ENCODE measurements at places on chromosomes 1 and 21. TPM values are rescaled to one million over a fixed set of nuclear protein-coding genes. Genes with fewer than 3 reads are reported as not detected.

The TNFSF18 gene
- total RNA-seq, result not detected

The TSPAN2 gene
- 11.2 TPM for total RNA-seq

The OSCP1 gene
- 6.3 TPM for total RNA-seq

The C2CD4D gene
- total RNA-seq, result not detected

The SLC45A3 gene
- 3.7 TPM for total RNA-seq

DNA sequence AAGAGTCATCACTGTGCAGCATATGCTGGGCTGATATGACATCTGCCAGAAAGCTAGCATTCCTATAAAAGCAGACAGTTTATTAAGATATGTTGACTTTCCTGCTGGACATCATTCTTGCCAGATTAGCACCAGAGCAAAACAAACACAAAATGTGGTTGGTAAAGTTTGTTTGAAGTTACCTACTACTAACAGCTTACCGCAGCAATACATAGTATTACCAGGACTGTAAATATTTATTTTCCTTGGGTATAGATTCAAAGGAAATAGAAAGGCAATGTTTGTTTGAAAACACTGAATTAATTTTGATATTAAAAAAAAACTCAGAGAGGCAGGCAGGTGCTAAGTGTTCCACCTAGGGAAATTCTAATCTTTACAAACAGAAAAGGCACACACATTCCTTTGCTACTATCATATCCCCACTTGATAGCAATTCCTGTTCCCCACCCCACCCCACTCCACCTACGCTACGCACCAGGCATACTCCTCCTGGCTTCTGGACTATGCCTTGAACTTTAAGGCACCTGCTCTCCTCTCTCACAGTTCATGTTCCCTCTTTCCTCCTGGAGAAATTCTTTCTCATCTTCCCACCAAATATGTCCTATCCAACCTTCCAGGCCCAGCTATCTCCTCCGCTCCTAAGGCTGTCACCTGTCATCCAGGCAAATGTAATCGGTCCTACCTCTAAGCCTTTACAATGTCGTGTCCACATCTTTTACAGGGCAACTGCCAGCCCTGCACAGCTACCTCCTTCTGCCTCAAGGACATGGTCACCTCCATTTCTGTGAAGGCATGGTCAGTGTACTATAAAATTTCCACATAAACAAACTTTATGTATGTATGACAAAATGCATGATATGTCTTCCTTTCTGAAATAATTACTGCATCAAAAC lies 34.7 kb downstream of the PTPN14 start:
- H3K4me3 ChIP-seq, result no peak overlapping the region
- peaks cover 1% of the 10 kb centered on the region for H3K27me3 ChIP-seq
- no peak overlapping the region for H3K27ac ChIP-seq
- peaks cover 18% of the 10 kb centered on the region for H3K4me1 ChIP-seq
- H3K36me3 ChIP-seq, result no peaks in the 10 kb centered on the region
- no peak for DNase-seq

DNA sequence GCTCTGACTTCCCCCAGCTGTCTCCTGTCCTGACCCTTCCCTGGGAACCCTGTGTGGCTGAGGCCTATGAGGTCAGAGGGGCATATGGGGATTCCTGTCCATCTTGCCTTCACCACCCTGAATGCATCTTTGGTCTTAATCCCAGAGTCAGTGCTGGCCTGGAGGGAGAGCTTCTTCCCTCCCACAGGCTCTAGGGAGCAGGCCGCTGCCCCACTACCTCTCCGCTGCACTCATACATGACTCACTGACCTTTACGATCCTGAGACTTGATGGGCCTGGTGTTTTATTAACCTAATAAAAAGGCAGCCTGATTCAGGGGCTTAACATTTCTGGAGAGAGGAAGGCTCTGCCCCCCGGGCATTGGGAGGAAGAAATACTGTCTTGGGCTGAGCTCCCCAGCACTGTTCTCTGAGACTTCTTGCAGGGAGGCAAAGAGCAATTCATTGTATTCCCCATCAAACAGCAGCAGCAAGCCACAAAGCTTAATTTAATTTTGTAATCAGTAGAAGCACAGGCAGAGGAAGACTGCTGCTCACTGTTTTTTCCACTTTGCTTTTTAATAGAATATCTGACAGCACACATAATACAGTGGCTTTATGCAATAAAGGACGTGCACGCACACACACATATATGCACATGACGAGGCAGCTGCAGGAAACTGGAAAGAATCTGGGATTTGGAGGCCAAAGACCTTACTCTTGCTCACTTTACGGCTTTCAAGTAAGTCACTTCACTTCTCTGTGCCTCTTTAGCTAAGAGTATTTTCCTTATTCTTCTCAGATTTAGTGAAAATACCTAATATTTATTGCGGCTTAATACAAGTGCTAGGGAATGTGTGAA lies 89.2 kb upstream of the GRIK3 start:
- peak overlapping the region; percentile 9 for H3K4me3 ChIP-seq
- H3K27ac ChIP-seq, result peak overlapping the region; percentile 67
- no peaks in the 10 kb centered on the region for H3K27me3 ChIP-seq
- no peaks in the 10 kb centered on the region for H3K36me3 ChIP-seq
- peak; percentile 28 for DNase-seq

DNA sequence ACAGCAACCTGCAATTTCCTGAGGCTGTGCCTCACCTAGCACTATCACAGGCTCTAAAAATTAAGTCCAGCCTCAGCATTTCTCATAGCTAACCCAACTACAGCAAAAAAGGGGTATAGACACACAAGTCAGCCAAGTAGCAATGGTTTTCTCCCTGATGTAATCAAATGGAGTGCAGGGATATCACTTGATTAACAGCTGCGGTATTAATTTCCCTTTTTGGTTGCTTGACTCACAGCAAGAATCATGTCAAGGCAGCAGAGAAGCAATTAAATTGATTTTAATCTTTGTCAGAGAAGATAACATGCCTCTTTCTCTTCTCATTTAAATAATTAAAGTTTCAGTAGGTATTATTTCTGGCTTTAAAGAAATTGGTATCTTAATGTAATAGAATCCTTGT lies 278.9 kb downstream of the RWDD3 start:
- H3K27me3 ChIP-seq, result no peaks in the 10 kb centered on the region
- H3K4me1 ChIP-seq, result peaks cover 12% of the 10 kb centered on the region
- DNase-seq, result no peak
- no peak overlapping the region for H3K27ac ChIP-seq

GRCh38 chr1:208848854-208849253 lies 604.7 kb upstream of the PLXNA2 start:
- no peak overlapping the region for H3K27ac ChIP-seq
- H3K36me3 ChIP-seq, result no peaks in the 10 kb centered on the region
- no peak overlapping the region for H3K4me3 ChIP-seq
- H3K4me1 ChIP-seq, result peaks cover 3% of the 10 kb centered on the region
- no peak for DNase-seq
- H3K27me3 ChIP-seq, result peaks cover 1% of the 10 kb centered on the region

- H3K27me3 ChIP-seq, result no peaks in the 10 kb centered on the region
- no peaks in the 10 kb centered on the region for H3K4me1 ChIP-seq
- H3K36me3 ChIP-seq, result no peaks in the 10 kb centered on the region
- H3K4me3 ChIP-seq, result no peak overlapping the region
- H3K27ac ChIP-seq, result no peak overlapping the region
- peak; percentile 29 for DNase-seq
Observed at GRCh38 chr1:157948312-157949073, 45.0 kb upstream of the KIRREL1 start.

GRCh38 chr1:233289676-233290075 lies 5.8 kb downstream of the PCNX2 start:
- peaks cover 3% of the 10 kb centered on the region for H3K4me1 ChIP-seq
- DNase-seq, result no peak
- H3K27ac ChIP-seq, result no peak overlapping the region

GRCh38 chr1:36397083-36397377 lies 678 bp downstream of the LSM10 start:
- H3K4me3 ChIP-seq, result peak overlapping the region; percentile 97
- H3K4me1 ChIP-seq, result peaks cover 7% of the 10 kb centered on the region
- H3K27ac ChIP-seq, result peak overlapping the region; percentile 94
- no peaks in the 10 kb centered on the region for H3K36me3 ChIP-seq
- H3K27me3 ChIP-seq, result peaks cover 4% of the 10 kb centered on the region

- no peak overlapping the region for H3K27ac ChIP-seq
- H3K4me3 ChIP-seq, result no peak overlapping the region
- no peaks in the 10 kb centered on the region for H3K36me3 ChIP-seq
- no peak for DNase-seq
Observed at GRCh38 chr1:101198842-101199636, 37.8 kb upstream of the S1PR1 start.

GRCh38 chr1:117656202-117656641 lies 50.4 kb downstream of the TENT5C start:
- H3K4me3 ChIP-seq, result no peak overlapping the region
- H3K27me3 ChIP-seq, result peaks cover 4% of the 10 kb centered on the region
- no peak overlapping the region for H3K27ac ChIP-seq
- peaks cover 12% of the 10 kb centered on the region for H3K4me1 ChIP-seq
- no peaks in the 10 kb centered on the region for H3K36me3 ChIP-seq

DNA sequence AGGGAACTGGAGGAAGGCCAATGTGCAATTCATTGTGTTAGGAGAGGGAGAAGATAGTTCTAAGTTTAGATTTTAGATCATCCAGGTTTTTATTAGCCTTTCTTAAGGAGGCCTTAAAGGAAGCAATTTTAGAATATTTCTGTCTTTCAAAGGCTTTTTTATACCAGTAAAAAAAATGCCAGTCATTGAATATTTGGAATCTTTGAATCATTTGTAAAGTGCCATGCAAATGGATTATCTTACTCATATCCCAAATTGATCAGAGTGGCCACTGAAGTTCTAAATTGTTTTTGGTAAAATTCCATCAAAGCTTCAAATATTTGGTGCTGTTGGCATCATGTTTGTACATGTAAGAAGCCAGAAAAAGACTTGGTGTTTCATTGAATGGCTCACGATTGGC lies 244.8 kb downstream of the RPS6KC1 start:
- H3K36me3 ChIP-seq, result peaks cover 8% of the 10 kb centered on the region
- H3K27ac ChIP-seq, result no peak overlapping the region
- no peak for DNase-seq

DNA sequence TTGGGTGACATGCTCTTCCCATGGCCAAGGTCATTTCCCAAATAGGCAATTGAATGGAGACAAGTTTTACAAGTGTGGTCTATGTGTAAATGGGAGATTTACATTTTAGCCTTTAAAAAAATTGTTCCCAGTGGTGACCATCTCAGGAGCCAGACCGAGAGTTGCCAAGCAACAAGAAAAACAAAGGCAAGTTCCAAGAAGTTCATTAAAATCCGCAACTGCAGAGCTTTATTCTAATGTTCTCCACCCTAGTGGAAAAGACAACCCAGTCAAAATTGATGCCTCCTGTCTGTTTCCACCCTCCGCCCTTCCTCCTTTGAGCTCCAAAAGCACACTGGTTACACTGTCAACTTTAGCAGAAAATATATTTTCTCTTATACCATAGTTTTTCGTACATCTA lies 33.2 kb upstream of the CD55 start:
- no peak overlapping the region for H3K4me3 ChIP-seq
- peaks cover 2% of the 10 kb centered on the region for H3K27me3 ChIP-seq
- H3K4me1 ChIP-seq, result no peaks in the 10 kb centered on the region
- DNase-seq, result no peak
- H3K36me3 ChIP-seq, result peaks cover 16% of the 10 kb centered on the region

DNA sequence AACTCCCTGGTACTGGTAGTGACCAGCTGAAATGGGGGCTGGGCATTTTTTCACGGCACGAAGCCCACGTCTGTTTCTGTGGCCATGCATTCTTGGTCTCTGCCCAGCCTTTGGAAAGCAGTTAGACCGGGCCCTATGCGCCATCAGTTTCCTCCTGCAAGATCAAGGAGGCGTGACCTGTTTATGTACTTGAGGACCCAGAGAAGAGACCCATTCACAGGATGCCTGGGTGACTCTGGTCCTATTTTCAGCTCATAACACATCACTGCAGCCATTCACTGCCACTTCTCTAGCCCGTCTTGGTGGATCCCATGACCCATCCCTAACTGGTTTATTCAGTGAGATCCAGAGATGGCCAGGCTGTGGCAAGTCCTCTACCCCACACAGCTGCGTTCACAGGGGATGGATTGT lies 70.4 kb downstream of the SPSB1 start:
- H3K27ac ChIP-seq, result no peak overlapping the region
- peaks cover 19% of the 10 kb centered on the region for H3K27me3 ChIP-seq
- H3K4me3 ChIP-seq, result no peak overlapping the region
- peaks cover 15% of the 10 kb centered on the region for H3K4me1 ChIP-seq

DNA sequence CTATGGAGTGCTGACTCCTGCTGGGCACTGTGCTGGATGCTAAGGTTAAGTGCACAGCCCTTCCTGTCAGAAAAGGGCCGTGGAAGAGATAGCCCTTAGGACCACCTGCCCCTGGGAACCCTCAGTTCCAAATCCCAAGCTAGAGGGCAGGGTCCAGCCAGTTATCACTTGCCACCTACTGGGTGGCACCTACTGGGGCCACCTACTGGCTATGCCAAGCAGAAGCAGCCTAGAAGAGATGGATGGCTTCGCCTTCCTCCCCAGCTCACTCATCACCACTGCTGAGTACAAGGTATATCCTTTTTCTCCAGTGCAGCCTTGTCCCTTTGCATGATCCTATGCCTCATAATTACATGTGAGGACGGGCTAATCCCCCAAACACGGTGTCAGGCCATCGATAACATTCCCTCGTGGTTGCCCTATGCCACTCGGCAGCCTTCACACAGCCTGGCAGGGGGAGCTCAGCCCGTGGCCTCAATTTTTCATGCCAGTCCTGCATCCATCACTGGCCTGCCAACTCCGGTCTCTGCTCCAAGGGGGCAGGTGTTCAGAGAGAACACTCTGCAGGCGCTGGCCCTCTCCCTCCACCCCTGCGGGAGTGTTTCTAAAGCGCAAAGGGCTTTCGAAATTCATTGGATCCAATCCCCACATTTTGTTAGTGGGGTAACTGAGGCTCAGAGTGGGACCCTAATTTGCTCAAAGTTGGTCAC lies 49.0 kb downstream of the SYT2 start:
- peaks cover 4% of the 10 kb centered on the region for H3K27me3 ChIP-seq
- no peak overlapping the region for H3K4me3 ChIP-seq
- no peak overlapping the region for H3K27ac ChIP-seq
- DNase-seq, result no peak
- H3K36me3 ChIP-seq, result no peaks in the 10 kb centered on the region

DNA sequence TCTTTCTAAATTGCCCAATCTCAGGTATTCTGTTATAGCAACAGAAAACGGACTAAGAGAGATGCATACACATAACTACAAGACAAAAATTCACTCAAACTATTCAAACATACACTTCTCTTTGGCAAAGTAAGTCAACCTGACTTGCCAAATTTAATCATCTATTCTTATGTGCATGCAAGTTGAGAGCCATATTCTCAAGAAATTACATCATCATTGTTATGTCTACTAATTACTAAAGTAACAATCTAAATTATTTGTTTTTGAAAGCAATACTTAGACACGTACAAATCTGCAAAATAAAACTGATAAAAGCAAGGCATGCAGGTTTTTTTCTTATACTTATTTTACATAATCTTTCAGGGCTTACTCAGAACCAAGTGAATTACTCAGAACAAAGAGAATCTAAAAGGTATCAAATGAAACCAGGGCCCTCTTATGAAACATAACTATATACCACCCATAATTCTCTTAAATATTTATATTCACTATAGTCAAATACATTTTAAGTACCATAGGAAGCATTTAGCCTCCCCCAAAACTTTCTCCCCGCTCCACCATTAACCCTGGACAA lies 62.3 kb downstream of the HLCS start:
- peaks cover under 1% of the 10 kb centered on the region for H3K4me1 ChIP-seq
- no peak for DNase-seq
- no peak overlapping the region for H3K27ac ChIP-seq
- H3K27me3 ChIP-seq, result peaks cover 2% of the 10 kb centered on the region
- H3K36me3 ChIP-seq, result no peaks in the 10 kb centered on the region

GRCh38 chr1:56638248-56638647 lies 6.9 kb upstream of the PRKAA2 start:
- no peaks in the 10 kb centered on the region for H3K27me3 ChIP-seq
- no peak overlapping the region for H3K4me3 ChIP-seq
- H3K27ac ChIP-seq, result no peak overlapping the region
- DNase-seq, result no peak
- H3K36me3 ChIP-seq, result no peaks in the 10 kb centered on the region
